ENCODE measurements at places on chromosomes 11 and 22. TPM values are rescaled to one million over a fixed set of nuclear protein-coding genes. Genes with fewer than 3 reads are reported as not detected.

- H3K4me3 ChIP-seq = no peak overlapping the region
- H3K27me3 ChIP-seq = no peaks in the 10 kb centered on the region
- H3K36me3 ChIP-seq = no peaks in the 10 kb centered on the region
- no peaks in the 10 kb centered on the region for H3K4me1 ChIP-seq
- DNase-seq = no peak
- no peak overlapping the region for H3K27ac ChIP-seq
Observed at GRCh38 chr11:117678658-117679406, 118.2 kb downstream of the DSCAML1 start.

Gene MYBPC3
- total RNA-seq = not detected

Gene CCDC73
- not detected for total RNA-seq

GRCh38 chr22:49333206-49333605, 494.5 kb downstream of the BRD1 start:
- peak; percentile 41 for DNase-seq
- H3K4me3 ChIP-seq = no peak overlapping the region
- no peaks in the 10 kb centered on the region for H3K36me3 ChIP-seq
- no peaks in the 10 kb centered on the region for H3K27me3 ChIP-seq
- H3K4me1 ChIP-seq = no peaks in the 10 kb centered on the region
- no peak overlapping the region for H3K27ac ChIP-seq

- no peaks in the 10 kb centered on the region for H3K36me3 ChIP-seq
- H3K4me3 ChIP-seq = peak overlapping the region; percentile 65
- DNase-seq = peak; percentile 90
Observed at GRCh38 chr11:8963569-8964323, 496 bp downstream of the TMEM9B start.

Gene LMO2
- total RNA-seq = 8.6 TPM

GRCh38 chr11:5631969-5632635, 7.3 kb downstream of the TRIM34 start:
- no peak overlapping the region for H3K27ac ChIP-seq
- no peaks in the 10 kb centered on the region for H3K36me3 ChIP-seq
- no peaks in the 10 kb centered on the region for H3K27me3 ChIP-seq
- no peak overlapping the region for H3K4me3 ChIP-seq
- no peaks in the 10 kb centered on the region for H3K4me1 ChIP-seq

DNA sequence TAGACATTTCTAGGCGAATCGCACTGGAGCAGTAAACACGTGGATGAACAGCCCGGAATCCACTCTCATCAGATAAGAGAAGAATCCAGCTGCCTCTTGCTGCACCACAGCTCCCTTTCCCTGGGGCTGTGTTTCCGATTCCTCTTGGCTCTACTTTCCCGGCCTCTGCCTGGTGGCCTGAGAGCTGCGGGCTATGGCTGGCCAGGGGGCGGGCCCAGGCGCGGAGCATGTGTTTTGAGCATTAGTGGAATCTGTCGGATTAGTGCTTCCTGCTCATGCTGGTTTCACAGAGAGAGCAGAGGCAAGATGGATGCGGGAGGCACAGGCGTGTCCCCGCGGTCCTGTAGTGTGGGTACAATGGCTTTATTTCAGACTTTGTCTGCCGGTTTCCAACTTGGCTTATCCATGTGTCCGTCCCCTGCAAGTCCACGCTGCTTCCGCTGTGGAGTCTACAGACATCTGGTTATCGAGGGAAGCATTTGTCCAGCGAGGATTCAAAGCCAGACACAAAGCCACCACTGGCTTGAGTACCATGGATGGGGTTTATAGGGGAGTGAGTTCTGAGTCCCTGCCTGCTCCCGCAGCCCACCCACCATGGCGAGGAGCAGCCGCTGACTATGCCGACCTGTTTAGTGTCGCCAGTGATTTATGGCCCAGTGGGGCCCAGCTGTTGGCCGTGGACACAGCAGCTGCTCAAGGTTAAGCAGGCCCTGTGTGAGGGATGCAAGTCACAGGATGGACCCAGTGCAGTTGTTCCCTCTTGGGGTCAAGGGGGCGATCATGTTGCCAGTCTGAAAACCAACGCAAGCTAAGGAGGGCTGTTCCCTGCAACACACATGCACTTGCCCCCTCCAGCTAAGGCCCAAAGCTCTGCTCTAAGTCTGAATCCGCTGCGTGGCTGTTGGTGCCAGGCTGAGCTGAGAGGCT, 43.3 kb upstream of the EP300 start:
- peaks cover 15% of the 10 kb centered on the region for H3K4me1 ChIP-seq
- no peaks in the 10 kb centered on the region for H3K27me3 ChIP-seq
- peak overlapping the region; percentile 69 for H3K27ac ChIP-seq
- H3K36me3 ChIP-seq = no peaks in the 10 kb centered on the region
- peak; percentile 89 for DNase-seq

GRCh38 chr11:32297611-32298011, 137.7 kb downstream of the WT1 start:
- H3K4me1 ChIP-seq = no peaks in the 10 kb centered on the region
- no peaks in the 10 kb centered on the region for H3K27me3 ChIP-seq
- no peak overlapping the region for H3K4me3 ChIP-seq
- no peak overlapping the region for H3K27ac ChIP-seq

DNA sequence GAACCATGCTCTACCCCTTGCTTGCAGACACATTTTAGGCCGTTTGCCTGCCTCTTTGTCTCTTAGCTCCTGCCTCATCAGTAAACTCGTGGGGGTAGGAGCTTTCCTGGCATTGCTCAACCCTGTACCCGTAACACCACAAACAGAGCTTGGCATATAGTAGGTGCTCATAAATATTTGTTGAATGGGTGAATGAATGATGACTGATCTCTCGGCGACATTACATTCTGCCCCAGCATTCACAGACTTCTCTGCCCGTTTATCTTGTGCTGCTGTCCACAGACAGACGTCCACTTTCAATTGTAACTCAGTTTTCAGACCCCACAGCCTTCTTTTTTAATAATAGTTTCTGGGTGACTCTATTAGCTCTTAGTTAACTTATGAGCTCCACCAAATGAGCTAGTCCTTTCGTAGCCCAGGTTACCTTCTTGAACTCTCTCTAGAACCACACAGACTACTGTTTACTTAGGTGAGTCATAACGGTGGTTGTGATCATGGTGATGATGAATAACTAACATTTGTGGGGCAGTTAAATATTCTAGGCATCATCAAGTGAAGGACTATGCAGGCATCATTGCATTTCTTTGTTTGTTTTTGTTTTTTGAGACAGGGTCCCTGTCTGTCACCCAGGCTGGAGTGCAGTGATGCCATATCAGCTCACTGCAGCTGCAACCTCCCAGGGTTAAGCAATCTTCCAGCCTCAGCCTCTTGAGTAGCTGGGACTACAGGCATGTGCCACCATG, 188.4 kb downstream of the ADAMTS15 start:
- no peak for DNase-seq
- no peak overlapping the region for H3K4me3 ChIP-seq
- H3K36me3 ChIP-seq = no peaks in the 10 kb centered on the region
- H3K4me1 ChIP-seq = peaks cover 12% of the 10 kb centered on the region
- H3K27me3 ChIP-seq = no peaks in the 10 kb centered on the region
- H3K27ac ChIP-seq = peak overlapping the region; percentile 65

DNA sequence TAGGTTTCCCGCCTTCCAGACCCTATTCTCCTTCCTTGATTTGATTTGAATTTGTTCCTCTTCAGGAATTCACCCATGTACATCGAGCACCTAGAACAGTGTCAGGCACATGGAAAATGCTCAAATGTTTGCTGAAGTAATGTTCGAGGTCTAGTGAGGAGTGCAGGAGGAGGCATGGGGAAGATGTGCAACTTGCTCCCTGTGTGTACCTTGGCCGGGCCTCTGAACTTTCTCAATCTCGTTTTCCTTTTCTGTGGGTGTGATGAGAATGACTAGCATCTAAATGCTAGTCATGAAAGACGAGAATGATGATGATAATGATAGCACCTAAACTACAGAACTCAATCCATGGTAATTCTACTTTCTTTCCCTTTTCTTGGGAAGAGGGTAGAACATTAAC, 279.1 kb upstream of the PLET1 start:
- H3K27ac ChIP-seq = no peak overlapping the region
- peaks cover 5% of the 10 kb centered on the region for H3K4me1 ChIP-seq
- DNase-seq = no peak
- no peak overlapping the region for H3K4me3 ChIP-seq

- no peak for DNase-seq
- no peaks in the 10 kb centered on the region for H3K36me3 ChIP-seq
- no peaks in the 10 kb centered on the region for H3K4me1 ChIP-seq
Observed at GRCh38 chr11:94254214-94254613, 50.2 kb upstream of the IZUMO1R start.

DNA sequence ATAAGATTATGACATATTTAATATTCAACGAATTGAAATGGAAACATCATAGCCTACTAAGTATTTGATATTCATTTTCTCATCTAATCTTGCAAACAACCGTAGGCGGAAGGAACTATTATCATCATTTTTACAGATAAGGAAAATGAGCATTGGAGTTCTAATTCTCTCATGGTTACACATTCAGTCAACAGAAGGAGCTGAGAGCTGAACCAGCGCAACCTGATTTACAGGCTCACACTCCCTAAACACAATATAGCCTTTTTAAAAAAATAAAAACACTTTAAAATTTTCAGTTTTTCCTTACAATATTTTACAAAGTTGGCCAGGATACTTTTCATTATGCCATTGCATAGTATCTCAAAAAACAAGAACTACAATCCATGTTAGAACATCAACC, 74.8 kb downstream of the APOL5 start:
- no peak overlapping the region for H3K27ac ChIP-seq
- peaks cover 4% of the 10 kb centered on the region for H3K36me3 ChIP-seq
- no peak for DNase-seq
- no peaks in the 10 kb centered on the region for H3K27me3 ChIP-seq
- H3K4me1 ChIP-seq = peaks cover 17% of the 10 kb centered on the region
- no peak overlapping the region for H3K4me3 ChIP-seq

All from sigmoid colon (tissue), 7 donors.